Stimulated activated CD4-positive, alpha-beta T cell treated with anti-CD3 and anti-CD28 coated beads, Interleukin-2, amount 100 ng/mL, for 4 hours (primary cell): ENCODE measurements at places on chromosomes 6 and 20.

- DNase-seq, result no peak
These were observed 217.3 kb downstream of the ERMARD start for GRCh38 chr6:169968541-169969270.

DNA sequence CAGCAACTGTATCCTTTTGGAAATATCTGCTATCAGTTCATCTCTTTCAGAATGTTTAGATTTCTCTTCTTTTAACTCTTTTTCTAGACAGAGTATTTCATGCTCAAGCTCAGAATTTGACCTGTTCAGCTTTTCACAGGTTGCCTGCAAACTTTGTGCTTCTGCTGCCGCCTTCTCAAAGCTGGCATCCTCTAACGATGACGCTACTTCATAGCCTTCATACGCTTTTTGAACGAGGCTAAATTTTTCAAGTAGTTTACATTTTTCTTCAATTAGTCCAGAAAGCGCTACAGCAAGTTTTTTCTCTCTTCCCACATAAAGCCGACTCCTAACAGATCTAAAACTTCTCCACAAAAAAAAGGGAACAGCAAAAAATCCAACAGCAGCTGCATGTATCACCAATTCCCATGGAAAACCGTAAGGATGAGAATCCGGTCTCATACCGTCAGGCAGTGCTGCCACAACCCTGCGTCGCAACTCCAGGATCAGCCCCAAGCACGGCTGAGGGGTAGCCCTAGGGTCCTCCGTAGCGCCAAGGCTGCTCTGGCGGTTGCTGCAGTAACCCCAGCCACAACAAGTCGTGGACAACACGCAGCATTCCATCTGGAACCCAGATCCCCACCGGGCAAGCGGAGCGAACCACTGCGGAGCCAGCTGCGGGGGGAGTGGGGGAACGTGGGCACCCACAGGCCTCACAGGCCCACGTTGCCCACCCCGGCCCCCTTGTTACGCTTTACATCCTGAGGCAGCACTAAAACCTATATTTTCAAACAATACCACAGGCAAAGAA is 30.6 kb downstream of the DACT2 start:
- no peak for DNase-seq

DNA sequence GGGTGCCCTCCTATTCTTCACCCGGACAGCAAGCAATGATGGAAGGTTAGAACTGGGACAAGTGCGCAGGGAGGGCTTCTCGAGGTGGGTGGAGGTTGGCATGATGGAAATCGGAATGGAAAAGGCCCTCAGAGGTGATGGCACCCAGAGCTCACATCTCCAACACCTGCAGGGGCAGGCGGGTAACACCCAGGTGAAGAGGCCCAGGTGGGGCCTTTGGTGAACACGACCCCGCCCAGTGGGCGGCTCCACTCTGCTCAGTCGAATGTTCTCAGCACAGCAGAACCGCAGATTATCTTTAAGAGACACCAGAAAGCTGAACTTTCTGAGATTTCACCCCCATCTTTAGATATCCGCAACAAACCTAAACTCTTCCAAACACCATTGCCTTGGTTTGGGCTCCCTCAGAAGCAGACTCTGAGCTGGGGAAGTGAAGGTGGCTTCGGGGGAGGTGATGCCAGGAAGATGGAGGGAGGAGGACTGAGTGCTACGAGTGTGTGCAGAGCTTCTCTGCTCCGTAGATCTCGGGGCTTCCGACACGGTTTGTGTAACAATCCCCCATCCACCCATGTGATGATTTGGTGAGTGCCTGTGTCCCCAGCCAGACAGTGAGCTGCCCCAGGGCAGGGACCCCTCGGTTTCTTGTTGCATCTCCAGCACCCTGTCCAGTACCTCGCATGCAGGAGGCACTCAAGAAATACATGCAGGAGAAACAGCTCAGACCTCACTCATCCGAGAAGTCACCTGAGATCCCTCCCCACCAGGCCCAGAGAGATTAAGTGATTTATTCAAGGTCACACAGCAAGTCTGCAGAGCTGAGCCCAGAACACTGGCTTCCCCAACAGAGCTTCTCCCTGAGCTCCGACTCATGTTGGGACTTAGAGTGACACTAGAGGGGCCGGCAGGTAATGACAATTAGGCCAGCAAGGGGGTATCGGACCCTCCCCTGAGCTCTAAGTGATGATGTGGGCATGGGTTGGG is 45.4 kb downstream of the BPIFB1 start:
- no peak for DNase-seq

DNA sequence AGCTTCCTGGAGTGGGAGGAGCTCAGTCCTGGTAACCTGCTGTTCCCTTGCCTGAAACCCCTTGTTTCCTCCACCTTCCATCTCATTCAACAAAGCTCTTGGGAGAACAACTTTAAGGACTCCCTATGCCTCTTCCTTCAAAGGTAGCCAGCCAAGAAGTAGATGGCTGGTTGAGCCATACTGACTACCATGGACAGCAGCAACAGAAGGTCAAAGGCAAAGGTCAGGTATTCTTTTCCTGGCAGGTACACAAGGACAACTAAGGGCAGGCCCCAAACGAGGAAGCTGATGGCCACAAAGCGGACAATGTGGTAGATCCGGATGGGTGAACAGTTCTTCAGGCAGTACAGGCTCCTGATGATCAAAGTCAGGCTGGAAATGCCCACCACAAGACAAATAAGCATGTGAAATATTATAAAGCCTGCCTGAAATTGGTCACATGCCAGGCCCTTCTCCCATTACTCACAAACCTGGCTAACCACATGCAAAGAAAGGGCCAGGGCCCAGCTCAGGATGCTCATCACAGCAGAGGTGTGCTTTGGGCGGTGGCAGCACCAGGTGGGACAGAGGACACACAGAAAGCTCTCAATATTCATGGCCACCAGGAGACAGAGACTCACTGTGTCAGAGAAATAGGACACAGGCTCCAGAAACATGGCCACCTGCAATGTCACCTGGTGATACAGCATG is 21.7 kb downstream of the UBD start:
- no peak for DNase-seq

GRCh38 chr6:48775157-48775556 is 664.2 kb upstream of the PTCHD4 start:
- DNase-seq, result no peak

- peak; percentile 70 for DNase-seq
These were observed 96.1 kb upstream of the BHLHE23 start for GRCh38 chr20:63102721-63103375.
